ENCODE measurements at places on chromosomes 2 and 18.

- DNase-seq, result no peak
Observed at GRCh38 chr2:6970976-6971480, 53.8 kb downstream of the RNF144A start.

- DNase-seq, result no peak
Observed at GRCh38 chr2:101768556-101769220, 71.2 kb downstream of the MAP4K4 start.

DNA sequence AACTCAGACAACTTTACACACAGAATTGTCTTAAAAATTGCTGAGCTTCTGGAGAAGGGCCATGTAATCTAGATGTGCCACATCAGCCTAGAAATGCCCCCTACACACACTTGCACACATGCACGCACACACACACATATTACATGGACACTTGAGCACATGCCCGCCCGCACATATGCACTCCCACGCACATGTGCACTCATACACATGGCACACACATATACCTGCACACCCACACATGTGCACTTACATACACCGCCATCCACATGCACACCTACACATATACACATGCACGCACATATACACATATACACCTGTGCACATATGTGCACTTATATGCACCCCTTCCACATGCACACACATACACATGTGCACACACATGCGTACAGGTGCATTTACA, 213.7 kb downstream of the SEPTIN10 start:
- DNase-seq, result no peak

- DNase-seq, result no peak
Observed at GRCh38 chr18:66623821-66624220, 19.9 kb upstream of the CDH19 start.

DNA sequence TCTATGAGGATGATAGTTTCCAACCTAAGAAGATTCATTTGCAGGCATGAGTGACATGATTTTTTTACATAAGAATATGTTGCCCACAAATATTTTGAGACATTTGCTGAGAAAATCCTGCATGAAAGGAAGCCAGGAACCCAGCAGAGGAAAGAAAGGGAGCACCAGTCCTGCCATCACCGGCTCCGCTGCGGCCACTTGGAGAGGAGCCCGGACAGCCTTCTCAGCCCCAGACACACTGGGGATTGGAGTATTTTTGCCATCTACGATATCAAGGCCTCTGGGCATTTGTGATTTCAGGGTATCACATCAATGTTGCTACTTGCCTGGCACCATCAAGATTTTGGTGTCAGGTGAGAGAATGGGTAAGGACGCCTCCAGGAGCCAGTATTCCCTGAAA, 228.3 kb downstream of the PTGR3 start:
- no peak for DNase-seq

- DNase-seq, result no peak
Observed at GRCh38 chr18:62497190-62497772, 25.5 kb upstream of the ZCCHC2 start.

- no peak for DNase-seq
Observed at GRCh38 chr2:200797242-200797770, 14.4 kb upstream of the BZW1 start.

DNA sequence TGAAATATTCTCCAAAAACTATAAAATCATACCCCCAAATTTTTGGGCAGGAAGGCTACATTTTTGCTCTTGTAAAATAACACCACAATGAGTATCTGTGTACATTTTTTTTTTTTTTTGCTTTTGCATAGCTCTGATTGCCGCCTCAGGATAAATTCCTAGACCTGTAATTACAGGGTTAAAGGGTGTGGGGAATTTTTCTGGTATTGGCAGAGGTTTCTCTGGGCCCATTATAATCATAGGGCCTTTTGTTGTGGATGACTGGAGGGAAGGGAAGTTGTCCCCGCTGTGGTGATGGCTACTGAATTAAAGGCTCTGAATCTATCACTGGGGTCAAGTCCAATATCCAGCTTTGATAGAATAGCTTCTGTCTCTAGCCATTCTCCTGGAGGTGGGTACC, 26.6 kb downstream of the CCDC195 start:
- DNase-seq, result no peak

- no peak for DNase-seq
Observed at GRCh38 chr18:212780-213179, 54.4 kb downstream of the USP14 start.

DNA sequence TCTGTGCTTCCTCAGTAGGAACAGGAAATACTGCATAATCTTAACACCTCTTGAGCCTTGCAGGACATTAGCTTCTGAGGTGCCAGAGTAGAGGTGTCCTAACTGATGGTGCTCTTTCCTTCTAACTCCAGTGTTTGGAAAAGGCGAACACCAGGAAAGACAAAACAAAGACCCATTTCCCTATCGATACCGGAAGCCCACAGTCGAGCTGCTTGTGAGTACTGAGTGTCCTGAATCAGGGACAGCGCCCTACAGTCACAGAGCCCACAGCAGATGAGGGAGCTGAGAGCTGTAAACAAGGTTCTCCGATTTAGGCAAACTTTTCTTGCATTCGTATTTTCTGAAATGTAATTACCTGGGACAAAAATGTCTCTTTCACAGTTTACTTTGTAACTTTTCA, 50.7 kb downstream of the SLC14A2 start:
- no peak for DNase-seq

GRCh38 chr2:187102381-187102780, 253.4 kb upstream of the ZSWIM2 start:
- no peak for DNase-seq

DNA sequence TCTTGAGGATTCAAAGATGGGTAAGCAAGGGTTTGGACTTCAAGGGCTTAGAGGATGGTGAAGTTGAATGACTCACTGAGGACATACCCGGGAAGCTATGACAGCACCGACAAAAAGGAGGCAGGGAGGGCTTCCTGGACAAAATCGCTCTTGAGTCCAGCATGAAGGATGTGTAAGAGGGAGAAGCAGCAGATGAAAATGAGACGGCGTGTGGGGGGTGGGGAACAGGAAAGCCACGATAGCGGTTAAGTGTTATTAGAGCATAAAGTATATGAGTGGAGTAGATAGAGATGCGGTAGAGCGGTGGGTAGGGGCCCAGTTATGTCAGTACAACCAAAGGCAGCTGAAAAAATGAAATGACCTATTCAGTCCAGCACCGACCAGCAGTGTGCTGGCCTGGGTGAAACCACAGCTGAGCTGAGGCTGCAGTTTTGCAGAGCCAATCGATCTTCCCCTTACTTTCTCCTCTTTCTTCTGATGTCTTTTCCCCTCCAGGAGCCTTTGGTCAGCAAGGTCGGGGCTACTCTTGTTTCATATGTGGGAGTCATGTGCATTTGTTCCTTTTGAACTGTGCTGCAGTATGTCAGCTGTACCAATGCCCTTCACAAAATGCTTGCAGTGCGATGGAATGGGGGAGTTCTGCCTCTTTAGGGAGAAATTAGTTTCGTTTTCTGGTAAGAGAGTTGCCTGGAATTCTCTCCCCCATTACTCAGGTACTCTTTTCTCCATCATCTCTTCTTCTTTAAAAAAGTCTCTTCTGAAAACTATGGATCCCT, 2.0 kb upstream of the THUMPD2 start:
- no peak for DNase-seq

DNA sequence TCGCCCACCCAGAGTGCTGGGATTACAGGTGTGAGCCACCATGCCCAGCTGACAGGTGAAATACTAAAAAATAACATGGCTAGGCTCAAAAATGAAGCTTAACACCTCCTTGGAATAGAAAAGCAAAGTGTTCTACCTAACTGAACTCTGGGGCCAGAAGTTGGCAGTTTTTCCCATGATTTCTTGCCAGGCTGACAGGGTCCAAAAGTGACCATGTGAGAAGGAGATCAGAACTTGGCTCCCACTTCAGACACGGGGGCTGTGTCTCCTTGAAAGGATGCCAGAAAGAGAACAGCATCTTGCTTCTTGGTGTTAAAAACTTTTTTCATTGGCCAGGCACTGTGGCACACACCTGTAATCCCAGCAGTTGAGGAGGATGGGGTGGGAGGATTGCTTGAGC, 47.0 kb downstream of the BMPR2 start:
- no peak for DNase-seq

- no peak for DNase-seq
Observed at GRCh38 chr18:58025205-58025604, 18.8 kb upstream of the NEDD4L start.

DNA sequence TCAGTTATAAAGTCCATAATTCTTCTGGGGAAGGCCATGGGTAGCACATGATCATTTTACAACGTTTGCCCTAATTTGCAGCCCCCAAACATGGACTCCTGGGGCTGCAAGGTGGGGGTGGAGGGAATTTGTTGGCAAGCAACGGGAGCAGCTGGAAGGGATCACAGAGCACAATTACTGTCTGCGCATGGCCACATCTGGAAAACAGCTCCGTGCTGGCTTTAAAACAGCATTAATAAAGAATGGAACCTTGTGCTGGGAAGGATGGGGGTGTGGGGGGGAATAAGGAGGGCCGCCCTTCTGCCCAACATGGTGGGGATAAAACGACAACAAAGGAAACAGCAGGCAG, 60.9 kb upstream of the SLC14A2 start:
- DNase-seq, result no peak

- DNase-seq, result no peak
Observed at GRCh38 chr2:161118722-161119121, 41.5 kb upstream of the TANK start.

DNA sequence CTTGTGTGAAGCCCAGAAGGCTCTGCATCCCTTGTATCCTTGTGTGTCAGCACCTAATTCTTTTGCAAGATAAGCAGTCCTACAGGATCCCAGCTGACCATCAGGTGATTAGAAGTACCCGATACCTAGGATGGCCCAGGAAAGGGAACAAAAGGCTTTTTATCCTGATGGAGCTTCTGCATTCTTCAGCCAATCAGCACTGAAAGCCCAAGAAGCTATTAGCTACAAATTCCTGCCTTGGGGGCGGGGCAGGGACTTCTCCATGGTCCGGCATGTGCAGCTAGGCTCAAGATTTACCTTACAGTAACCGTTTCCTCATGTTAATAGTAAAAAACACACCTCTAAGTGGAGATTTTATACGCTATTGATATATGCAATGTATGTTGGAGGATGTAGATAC, 264.6 kb upstream of the THUMPD2 start:
- no peak for DNase-seq

GRCh38 chr2:29068513-29068912, 5.8 kb downstream of the PCARE start:
- no peak for DNase-seq

GRCh38 chr2:99597616-99598015, 107.8 kb upstream of the REV1 start:
- DNase-seq, result no peak

GRCh38 chr2:65562890-65563289, 130.5 kb upstream of the SPRED2 start:
- no peak for DNase-seq

DNA sequence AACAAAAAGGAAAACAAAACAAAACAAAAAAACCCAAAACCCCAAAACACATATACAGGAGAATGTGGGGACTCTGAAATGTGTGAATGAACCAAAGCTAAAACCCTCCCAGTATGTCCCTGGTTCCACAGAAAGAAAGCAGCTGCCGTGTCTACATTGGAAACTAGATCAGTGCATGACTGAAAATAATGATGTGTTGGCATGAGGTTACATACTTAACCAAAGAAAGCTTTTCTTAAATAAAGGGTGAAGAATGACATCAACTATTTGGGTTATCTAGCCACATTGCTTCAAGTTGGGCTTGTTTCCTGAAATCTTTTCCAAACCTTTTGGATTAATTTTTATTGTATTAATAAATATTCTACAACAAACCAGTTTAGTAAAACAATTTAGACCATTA, 91.9 kb upstream of the FN1 start:
- DNase-seq, result no peak
